ENCODE measurements at places on chromosomes 3 and 15. TPM values are rescaled to one million over a fixed set of nuclear protein-coding genes. Genes with fewer than 3 reads are reported as not detected.

GRCh38 chr3:152717252-152717651, 117.7 kb upstream of the P2RY1 start:
- H3K4me1 ChIP-seq, result peaks cover 9% of the 10 kb centered on the region
- H3K36me3 ChIP-seq, result no peaks in the 10 kb centered on the region
- DNase-seq, result no peak
- no peak overlapping the region for H3K27ac ChIP-seq

DNA sequence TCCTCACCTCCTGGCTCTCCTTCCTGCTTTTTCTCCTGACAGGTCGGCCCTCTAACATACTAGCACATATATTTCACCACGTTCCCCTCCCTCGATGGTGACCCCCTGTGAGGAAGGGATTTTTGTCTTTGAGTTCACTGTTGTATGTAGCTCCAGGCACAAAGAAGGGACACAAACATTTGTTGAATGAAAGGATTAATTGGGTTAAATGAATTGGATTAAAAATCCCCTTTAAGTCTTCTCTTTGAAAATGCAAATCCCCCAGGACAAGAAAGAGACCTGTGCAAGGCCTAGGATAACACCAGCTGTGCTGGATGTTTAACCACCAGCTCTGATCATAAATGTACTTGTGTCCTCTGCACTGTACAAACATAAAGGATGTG, 3.3 kb downstream of the CALML4 start:
- no peaks in the 10 kb centered on the region for H3K27me3 ChIP-seq
- H3K27ac ChIP-seq, result no peak overlapping the region
- H3K4me3 ChIP-seq, result no peak overlapping the region
- H3K4me1 ChIP-seq, result 0 out of 2 replicates have a peak, but pooled peaks cover 4% of the 10 kb centered on the region

GRCh38 chr3:55818485-55818884, 331.4 kb upstream of the WNT5A start:
- no peaks in the 10 kb centered on the region for H3K36me3 ChIP-seq
- H3K27ac ChIP-seq, result no peak overlapping the region
- peaks cover 11% of the 10 kb centered on the region for H3K27me3 ChIP-seq
- no peak for DNase-seq

GRCh38 chr15:59691194-59691805, 2.2 kb upstream of the BNIP2 start:
- H3K4me1 ChIP-seq, result peaks cover 15% of the 10 kb centered on the region
- no peaks in the 10 kb centered on the region for H3K27me3 ChIP-seq
- 0 out of 2 replicates have a peak, but pooled peaks cover 6% of the 10 kb centered on the region for H3K36me3 ChIP-seq

The TNFAIP8L3 gene
- total RNA-seq, result 6.8 TPM

Measured in GM23248 (cell line).